ENCODE measurements at places on chromosomes 12 and 14. TPM values are rescaled to one million over a fixed set of nuclear protein-coding genes. Genes with fewer than 3 reads are reported as not detected.

Gene SDR9C7
- not detected for total RNA-seq

Gene ZFHX2
- total RNA-seq, result 2.6 TPM

Gene C12orf60
- 5.0 TPM for total RNA-seq

Gene GOLGA5
- total RNA-seq, result 34.4 TPM

Gene ST8SIA1
- 11.8 TPM for total RNA-seq

DNA sequence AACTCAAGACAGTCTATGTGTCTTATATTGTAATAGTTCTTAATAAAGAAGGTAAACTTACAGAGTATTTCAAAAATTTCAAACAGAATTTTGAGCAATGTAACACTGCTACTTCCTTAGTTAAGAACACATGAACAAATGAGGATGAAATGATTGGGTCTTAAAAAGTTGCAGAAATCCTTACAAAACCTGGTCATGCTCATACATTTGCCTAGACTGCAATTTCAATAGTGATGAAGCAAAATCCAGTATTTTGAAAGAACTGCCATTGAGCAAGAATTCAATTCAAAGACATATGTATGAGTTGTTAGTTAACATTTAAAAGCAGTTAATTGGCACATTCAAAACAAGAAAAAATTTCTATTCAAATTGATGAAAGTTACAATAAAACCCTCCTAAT is 17.8 kb upstream of the HIF1A start:
- no peak for DNase-seq

GRCh38 chr14:19799880-19800279 is 3.7 kb upstream of the OR4N2 start:
- no peak for DNase-seq

GRCh38 chr14:71726580-71727021 is 205.6 kb upstream of the RGS6 start:
- peak; percentile 76 for DNase-seq

DNA sequence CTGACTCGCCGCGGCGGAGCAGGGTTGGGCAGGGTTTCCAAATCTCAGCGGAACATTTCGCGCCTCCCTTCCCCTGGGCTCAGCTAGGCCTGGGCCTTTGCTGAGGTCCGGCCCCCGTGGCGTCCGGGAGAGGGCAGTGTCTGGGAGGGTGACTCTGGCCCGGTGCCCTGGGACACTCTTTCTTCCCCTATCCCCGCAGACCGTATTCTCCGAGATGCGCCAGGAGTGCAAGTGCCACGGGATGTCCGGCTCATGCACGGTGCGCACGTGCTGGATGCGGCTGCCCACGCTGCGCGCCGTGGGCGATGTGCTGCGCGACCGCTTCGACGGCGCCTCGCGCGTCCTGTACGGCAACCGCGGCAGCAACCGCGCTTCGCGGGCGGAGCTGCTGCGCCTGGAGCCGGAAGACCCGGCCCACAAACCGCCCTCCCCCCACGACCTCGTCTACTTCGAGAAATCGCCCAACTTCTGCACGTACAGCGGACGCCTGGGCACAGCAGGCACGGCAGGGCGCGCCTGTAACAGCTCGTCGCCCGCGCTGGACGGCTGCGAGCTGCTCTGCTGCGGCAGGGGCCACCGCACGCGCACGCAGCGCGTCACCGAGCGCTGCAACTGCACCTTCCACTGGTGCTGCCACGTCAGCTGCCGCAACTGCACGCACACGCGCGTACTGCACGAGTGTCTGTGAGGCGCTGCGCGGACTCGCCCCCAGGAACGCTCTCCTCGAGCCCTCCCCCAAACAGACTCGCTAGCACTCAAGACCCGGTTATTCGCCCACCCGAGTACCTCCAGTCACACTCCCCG is 3.0 kb downstream of the WNT1 start:
- DNase-seq, result no peak

GRCh38 chr12:112881602-112882001 is 25.2 kb upstream of the OAS1 start:
- DNase-seq, result no peak

GRCh38 chr14:64795921-64796320 is 83.8 kb downstream of the SPTB start:
- DNase-seq, result no peak

- DNase-seq, result no peak
Measured at GRCh38 chr14:68076451-68076850, 256.9 kb downstream of the RAD51B start.

- no peak for DNase-seq
Measured at GRCh38 chr14:57380935-57381334, 9.5 kb upstream of the NAA30 start.

DNA sequence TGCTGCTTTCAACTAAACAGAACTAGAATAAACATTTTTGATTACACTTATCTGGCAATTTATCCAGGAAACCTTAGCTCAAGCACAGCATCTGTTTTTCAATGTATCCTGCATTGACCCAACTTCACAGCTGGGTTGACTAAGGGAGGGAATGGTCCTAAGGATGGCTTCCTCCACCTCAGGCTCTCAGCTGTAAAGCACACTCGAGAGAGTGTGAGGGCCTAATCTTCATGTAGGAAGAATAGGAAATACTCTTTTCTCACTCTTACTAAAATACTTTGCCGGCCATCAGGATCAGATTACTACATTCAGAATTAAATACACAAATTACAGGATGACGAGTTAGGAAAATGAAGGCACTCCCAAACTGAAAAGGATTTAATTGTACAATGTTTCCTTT is 7.2 kb downstream of the SETD3 start:
- no peak for DNase-seq

DNA sequence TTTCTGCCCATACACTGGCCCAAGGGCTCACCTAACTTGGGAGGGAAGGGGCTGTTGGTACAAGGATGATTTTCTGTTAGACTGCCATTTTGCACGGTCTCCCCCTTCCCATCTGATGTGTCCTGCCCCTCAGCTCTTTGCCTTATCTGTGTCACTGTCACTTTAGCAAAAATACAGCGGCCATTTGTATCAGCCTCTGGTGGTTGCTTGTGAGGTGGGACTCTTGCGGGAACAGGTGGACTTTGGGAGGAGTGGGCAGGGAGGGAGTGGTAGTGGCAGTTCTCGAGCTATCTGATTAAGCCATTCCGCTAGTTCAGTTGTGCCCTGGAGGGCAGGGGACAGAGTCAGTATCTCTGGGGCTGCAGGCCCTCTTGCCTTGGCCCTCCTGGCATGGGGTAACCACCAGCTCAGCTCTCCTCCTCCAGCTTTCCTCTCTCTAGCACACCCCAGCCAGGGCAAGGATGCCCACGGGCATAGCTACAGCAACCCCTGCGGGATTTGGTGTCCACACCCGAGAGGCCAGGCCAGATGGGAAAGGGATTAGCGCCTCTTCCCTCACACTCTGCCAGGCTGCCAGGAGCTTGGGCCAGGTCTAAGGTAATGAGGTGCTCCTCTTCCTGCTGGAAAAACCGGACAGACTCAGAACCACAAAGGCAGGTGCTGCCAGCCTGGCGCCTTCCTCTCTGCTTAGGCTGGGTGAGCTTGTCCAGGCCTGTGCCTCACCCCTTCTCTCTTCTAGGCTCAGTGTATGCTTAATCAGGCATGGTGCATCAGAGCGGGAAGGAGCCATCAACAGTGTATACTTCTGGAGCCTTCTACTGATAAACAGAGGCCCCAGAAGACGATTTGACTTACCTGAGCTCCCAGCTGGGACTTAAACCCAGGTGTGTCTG is 8.7 kb downstream of the SLC48A1 start:
- DNase-seq, result no peak

DNA sequence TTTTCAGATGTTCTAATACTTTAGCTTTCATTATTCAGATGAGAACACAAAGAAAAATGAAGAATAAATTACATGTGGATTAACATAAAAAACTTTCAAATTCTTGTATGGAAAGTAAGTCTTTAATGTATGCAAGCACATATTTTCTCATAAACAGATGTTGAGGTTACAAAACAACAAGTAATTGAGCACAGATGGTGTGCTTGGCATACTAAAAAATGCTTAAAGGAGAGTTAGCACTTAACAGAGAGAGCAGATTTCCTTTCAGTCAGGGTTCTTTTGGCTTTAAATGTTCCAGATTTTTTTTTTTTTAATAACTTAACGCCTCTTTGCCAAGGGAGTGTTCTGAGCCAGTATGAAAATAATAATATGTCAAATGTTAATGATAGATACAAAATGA is 96.0 kb downstream of the RASSF9 start:
- DNase-seq, result no peak

- no peak for DNase-seq
Measured at GRCh38 chr12:48947727-48948126, 9.6 kb downstream of the ARF3 start.

GRCh38 chr12:26113181-26113654 is 11.6 kb downstream of the BHLHE41 start:
- peak; percentile 55 for DNase-seq

- DNase-seq, result no peak
Measured at GRCh38 chr14:101854366-101854765, 92.9 kb downstream of the PPP2R5C start.

DNA sequence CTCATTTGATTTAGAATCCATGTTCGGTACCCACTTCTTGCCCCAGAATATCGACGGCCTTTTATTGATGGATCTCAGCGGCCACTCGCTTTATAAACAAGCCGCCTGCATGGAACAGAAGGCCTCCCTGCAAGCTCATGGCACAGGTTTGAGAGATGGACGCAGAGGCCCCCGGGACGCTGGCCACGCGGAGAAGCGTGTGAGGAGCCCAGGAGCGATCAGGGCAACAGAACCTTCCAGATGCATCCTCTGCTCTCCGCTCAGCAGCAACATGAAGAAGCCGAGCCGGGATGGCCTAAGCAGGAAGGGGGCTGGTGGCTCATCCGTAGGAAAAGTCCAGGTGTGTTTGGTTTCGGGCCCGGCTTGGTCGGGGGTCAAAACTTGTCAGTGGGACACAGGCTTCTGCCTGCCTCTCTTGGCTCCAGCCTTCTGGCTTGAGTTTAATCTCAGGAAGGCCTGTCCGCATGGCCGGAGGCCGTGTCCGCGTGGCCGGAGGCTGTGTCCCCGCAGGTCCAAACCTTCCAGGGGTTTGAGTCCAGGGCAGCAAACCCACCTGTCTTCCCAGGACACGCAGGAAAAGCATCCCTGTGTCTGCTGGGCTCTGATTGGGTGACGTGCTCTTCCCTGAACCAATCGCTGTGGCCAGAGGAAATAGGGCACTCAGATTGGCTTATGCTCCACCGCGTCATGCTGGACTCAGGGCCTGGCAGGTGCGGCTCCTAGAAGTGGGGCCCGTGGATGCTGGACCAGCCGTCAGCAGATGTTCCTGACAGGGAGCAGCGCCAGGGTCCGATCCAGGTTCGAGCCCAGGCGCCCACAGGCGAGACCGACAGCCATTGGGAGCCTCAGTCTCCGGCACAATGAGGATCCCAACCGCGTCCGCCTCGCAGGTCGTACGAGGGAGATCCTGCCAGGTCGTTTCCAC is 65.0 kb downstream of the GALNT9 start:
- no peak for DNase-seq

DNA sequence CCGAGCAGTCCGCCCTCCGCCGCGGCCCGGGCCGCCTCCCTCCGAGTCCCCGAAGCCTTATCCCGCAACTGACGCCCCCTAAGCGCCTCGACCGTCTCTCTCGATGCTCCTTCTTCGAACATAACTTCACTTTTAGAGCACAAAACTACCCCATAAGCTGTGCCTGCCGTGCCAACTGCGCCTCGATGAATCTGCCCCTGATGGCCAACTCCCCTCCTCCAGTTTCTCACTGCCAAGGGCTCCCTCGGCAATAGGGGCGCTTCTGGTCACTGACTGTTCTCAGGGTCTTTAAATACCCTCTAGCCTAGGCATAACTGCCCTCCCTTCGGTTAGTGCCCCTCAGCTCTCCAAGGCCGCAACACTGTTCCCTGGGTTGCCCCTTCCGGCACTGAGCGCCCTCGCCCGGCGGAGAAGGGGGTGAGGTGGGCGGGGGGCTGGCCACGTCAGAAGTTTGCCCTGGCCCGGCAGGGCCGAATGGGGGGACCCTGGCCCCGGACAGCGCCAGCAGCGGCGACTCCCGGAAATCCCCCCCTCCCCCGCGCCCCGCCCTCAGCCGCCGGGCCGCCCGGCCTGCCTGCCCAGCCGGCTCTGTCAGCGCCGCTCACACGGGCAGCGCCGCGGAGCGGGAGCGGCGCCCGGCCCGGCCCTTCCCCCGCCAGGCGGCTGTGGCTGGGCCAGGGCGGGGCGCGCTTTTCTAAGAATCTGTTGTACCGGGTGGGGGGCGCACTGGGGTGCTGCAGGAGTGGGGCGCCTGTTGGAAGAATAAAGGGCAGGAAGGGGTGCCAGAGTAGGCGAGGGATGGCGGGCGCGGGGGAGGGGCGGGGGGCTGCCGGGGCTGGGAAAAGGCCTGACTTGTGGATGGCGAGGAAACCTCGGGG is 10.6 kb downstream of the RARG start:
- peak; percentile 74 for DNase-seq

GRCh38 chr14:79701371-79701770 is 509.9 kb downstream of the DIO2 start:
- DNase-seq, result no peak

DNA sequence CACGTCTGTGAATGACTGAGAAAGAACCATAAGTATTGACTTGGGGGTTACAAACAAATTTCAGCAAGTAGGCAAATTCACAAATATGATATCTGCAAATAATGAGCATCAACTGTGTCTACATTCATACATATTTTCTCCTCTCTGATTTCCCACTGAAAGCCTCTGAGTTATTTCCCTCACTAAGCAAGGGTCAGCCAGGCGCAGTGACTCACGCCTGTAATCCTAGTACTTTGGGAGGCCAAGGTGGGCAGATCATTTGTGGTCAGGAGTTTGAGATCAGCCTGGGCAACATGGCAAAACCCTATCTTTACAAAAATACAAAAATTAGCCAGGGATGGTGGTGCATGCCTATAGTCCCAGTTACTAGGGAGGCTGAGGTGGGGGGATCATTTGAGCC is 80.8 kb downstream of the SLC25A21 start:
- DNase-seq, result no peak

DNA sequence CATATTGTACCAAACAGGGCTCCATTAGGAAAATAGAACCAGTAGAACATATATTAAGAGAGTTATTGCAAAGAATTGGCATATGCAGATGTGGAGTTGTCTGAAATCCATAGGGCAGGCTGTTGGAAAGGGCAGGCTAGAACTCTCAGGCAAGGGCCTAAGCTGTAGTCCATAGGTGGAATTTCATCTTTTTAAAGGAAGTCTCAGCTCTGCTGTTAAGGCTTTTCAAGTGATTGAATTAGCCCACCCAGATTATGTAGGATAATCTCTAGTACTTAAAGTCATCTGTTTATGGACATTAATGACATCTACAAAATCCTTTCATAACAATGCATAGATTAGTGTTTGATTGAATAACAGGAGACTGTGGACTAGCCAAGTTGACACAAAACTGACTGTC is 59.4 kb downstream of the RAD51B start:
- no peak for DNase-seq

- DNase-seq, result no peak
Measured at GRCh38 chr14:63710497-63710896, 17.4 kb downstream of the SGPP1 start.
